ENCODE measurements at places on chromosomes 7 and 10.

- no peak for DNase-seq
Observed at GRCh38 chr7:110027385-110027784, 1063.5 kb upstream of the LRRN3 start.

GRCh38 chr10:28631896-28632583 lies 45.3 kb upstream of the BAMBI start:
- no peak for DNase-seq

DNA sequence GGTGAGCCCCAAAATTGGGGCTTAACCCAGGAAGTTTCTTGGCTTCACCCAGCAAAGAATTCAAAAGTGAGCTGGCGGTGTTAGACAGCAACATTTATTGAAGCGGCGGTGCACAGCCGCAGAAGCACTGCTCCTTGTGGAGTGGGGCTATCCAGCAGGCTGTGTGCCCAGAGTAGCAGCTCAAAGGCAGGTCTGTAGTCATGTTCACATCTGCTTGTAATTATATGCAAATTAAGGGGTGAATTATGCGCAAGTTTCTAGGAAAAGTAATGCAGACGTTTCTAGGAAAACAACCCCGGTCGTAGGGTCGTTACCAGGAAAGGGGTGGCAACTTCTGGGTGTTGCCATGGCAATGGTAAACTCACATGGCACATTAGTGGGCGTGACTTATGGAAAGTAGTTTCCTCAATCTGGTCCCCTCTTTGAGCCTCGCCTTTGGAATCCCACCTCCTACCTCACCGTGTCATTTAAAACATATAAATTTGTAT lies 13.7 kb upstream of the KBTBD2 start:
- DNase-seq = peak; percentile 25

- no peak for DNase-seq
Observed at GRCh38 chr10:130747946-130748345, 563.6 kb downstream of the TCERG1L start.

DNA sequence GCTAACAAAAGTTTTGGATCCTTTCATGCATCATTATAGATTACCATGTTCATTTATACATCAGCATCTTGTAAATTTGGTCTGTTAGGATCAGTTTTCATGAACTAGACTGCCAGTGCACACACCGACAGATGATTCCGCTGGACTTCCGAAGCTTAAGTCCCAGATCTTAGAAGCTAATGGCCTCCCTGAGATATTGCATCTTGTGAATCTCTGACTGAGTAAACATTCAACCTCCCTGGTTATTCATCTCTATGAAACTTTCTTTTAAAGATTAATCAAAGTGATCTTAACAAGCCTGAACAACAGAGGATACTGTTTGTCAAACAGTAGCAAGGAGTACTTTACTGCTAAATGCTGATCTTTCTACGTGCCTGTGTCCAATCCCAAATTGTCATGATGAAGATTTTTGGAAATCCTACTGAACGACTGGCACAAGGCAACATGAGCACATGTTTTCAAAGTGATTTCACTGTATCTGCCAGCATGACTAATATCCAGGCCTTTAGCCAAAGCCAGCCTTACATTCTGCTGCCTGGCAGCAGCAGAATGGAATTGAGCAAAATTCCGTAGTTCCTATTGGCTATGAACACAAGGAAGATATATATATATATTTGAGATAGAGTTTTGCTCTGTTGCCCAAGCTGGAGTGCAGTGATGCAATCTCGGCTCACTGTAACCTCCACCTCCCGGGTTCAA lies 91.3 kb upstream of the ANK3 start:
- DNase-seq = peak; percentile 38

DNA sequence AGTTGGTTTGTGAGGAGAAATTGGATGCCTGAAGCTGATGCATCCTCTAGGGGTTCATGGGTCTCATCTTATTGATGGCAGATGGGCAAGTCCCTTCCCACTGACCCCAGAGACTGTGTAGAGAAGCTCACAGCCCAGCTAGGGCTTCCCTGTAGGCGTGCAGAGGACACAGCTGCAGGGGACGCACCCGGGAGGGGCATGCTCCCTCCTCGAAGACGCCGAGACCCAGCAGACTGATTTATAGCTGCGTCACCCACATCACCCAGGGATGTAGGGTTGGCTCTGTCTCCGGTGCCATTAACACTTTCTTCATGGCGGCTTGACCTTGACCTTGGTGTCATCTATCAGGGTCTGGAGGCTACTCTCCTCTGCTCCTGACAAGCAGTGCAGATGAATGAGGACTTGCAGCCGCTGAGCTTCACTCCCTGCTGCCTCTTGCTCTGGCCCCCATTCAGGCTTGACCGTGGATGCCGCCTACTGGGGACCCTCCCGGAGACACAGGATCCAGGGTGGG lies 549.7 kb downstream of the TCERG1L start:
- DNase-seq = peak; percentile 2

DNA sequence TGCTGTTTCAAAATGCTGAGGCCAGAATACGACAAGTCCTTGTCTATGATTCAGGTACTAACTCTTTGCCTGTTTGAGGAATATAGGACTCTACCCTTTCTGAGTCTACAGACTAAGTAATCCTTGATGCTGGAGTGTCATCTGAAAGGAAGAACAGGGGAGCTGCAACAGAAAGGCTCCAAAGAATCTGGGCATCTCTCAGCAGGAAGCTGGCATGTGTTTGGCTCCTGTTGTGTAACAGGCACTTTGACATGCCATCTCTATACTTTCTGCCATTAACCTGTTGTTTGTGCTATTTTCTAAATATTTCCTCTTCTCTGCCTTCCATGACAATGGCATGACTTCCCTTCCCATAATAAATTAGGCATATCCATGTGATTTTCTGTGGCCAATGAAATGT lies 409.5 kb downstream of the ADRA2A start:
- DNase-seq = no peak

DNA sequence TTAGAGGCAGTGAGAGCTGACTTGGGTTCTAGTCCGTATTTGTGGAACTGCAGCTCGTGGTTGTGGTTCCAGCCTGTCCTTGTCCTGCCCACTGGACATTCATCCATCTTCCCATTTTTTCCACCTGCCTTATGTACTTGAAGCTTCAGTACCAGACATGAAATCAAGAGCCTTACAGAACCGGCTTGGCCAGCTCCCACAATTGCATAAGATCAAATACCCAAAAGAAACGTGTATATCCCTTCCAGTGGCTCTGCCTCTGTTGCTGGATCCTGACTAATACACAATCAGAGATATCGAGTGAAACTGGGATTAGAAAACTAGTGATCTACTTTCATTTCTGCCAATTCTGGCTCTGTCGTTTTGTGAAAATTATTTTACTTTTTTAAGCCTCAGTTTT lies 23.8 kb upstream of the LIPA start:
- DNase-seq = peak; percentile 33

- DNase-seq = no peak
Observed at GRCh38 chr10:53314876-53315275, 542.3 kb upstream of the MBL2 start.

DNA sequence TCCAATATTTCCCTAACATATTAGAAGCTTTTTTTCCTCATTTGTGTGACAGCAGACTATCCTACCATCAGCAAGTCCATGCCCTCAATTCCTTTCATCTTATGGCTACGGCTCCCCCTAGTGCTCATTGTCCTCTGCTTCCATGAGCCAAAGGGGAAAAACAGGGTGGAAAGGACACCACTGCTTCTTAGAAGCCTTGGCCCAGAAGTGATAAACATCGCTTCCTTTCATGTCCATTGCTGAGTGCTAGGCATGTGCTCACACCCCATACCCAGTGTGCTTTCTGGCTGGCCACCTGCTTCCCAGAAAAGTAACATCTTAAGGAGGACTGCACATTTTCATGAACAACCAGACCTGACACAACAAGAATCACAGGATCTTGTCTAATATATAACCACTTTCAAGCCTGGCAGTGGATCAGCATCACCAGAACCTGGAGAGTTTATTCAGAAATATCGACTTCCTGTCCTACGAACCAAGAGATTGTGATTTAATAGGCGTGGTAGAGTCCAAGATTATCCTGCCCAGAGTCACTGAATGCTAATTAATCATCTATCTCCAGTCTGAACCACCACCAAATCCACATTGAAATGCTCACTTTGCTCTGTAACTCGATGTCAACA lies 650.5 kb upstream of the SORCS1 start:
- peak; percentile 63 for DNase-seq

- no peak for DNase-seq
Observed at GRCh38 chr7:37187179-37187578, 261.5 kb downstream of the ELMO1 start.

GRCh38 chr10:21015851-21016250 lies 118.7 kb upstream of the NEBL start:
- DNase-seq = no peak

- DNase-seq = no peak
Observed at GRCh38 chr7:96671854-96672253, 37.8 kb downstream of the SEM1 start.

DNA sequence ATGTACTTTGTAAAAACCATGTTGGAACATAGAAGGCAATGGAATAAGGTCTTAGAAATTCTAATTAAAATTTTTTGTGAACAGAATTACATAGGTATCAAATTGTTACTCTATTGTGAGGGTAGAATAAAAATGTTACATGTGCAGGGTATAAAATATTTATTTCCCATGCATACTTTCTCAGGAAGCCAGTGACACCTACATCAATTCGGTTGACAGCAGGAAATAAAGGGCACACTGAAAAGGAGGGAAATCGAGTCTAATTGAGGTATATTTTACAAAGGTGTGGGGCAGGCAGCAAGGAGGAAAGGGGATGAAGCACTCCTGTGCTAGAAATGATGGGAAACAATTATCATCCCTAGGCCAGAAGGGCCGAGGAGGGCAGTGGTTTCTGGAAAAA lies 244.9 kb downstream of the C7orf25 start:
- DNase-seq = no peak
